Activated CD4-positive, alpha-beta T cell treated with anti-CD3 and anti-CD28 coated beads, Interleukin-2, amount 50 U/mL, for 24 hours (primary cell): ENCODE measurements at places on chromosomes 4 and X.

GRCh38 chr4:38371391-38371851 lies 292.6 kb upstream of the KLF3 start:
- no peak for DNase-seq

- no peak for DNase-seq
Measured at GRCh38 chr4:140996766-140997165, 136.5 kb downstream of the RNF150 start.

GRCh38 chr4:57989430-57989829 lies 879.2 kb upstream of the IGFBP7 start:
- DNase-seq = no peak

GRCh38 chrX:124211312-124211942 lies 121.0 kb upstream of the TEX13D start:
- no peak for DNase-seq

GRCh38 chr4:23932901-23933308 lies 43.1 kb upstream of the PPARGC1A start:
- DNase-seq = no peak

DNA sequence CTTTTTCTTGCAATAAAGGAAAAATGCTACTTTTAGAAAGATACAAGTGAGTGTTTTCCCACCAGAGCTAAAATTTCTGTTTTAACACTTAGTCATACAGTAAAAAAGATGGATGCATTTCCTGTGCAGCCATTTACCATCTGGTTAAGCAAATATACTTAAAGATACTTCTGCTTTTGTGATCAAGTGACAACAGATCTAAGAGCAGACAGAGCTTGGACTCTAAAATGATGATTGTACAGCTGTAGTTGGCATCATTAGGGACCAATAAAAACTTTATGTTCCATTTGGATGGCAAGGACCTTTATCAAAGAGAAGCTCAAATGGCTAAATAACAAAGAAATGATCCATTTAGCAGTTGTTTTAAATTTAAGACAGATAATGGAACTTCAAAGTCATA lies 270.8 kb downstream of the FSTL5 start:
- no peak for DNase-seq

DNA sequence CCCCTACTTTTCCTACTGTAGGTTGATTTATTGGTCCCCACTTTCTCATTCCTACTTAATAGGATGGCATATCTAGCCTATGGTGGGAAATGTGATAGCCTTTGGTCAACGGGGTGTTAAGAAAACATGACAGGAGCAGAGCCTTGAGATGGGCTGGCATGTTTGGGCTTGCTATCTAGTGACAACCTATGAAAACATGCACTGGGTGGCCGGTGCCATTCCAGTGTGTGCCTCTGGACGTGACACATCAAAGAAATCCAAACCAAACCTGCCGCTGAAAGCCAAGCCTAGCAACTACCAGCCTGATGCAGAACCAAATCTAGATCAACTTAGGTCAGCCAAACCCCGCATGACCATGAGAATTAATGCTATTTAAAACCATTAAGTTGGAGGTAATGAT lies 317.6 kb downstream of the DMD start:
- no peak for DNase-seq

- peak; percentile 23 for DNase-seq
Measured at GRCh38 chrX:38800981-38801845, at the start of gene MID1IP1. Gene MID1IP1, plus strand, starts transcription at chrX:38801459. Its CDS starts 3,488 bp downstream, at chrX:38804947.

- DNase-seq = no peak
Measured at GRCh38 chrX:130080791-130081367, 29.4 kb downstream of the ELF4 start.

DNA sequence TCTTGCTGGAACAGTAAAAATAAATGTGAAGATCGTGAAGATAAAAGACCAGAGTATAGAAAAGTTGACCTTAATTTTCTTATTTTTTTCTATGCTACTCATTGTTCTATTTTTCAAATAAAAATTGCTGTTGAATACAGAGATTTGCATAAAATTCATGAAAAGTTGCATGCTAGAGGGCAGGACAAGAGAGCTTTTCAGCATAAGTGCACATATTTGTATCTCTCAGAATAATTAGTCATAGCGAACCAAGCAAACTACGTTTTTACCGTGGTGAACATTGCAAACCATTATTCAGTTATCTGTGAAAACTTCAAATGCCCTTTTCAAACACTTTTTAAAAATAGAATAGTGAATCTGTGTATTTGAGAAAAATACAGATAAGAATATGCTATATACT lies 26.4 kb upstream of the AFF2 start:
- no peak for DNase-seq

DNA sequence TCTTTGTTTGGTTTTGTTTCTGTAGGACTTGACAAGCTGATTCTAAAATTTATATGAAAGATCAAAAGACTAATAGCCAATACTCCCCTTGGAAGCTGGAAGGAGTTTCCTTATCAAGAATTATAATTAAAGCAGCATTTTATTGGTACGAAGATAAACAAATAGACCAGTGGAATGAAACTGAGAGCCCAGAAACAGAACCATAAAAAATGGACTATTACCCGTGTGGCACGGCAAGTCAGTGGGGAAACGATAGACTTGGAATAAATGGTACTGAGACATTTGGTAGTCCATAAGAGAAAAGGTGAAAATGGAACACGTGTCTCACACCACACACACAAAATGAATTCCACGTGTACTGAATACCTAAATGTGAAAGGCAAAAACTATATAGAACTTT lies 42.4 kb upstream of the CEP135 start:
- DNase-seq = no peak

DNA sequence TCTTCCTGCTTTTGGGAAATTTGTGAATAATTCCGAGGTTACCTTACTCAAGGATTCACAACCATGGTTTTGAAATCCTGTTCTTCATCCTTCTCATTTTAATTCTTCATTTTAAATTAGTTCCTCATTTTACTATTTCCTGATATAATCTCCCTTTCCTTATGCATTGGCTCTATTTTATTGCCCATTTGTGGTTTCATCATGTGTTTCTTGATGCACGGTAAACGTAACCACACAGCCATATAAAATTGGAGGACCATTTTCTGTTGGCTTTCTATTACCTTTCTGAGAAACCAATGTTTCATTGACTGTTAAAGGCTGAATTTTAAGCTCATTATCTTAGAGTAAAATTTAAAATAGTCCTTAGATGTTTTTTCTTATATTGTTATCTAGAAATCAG lies 100.3 kb upstream of the NDST4 start:
- DNase-seq = no peak
